AG10803 (cell line): ENCODE measurements at places on chromosomes 5 and 9.

DNA sequence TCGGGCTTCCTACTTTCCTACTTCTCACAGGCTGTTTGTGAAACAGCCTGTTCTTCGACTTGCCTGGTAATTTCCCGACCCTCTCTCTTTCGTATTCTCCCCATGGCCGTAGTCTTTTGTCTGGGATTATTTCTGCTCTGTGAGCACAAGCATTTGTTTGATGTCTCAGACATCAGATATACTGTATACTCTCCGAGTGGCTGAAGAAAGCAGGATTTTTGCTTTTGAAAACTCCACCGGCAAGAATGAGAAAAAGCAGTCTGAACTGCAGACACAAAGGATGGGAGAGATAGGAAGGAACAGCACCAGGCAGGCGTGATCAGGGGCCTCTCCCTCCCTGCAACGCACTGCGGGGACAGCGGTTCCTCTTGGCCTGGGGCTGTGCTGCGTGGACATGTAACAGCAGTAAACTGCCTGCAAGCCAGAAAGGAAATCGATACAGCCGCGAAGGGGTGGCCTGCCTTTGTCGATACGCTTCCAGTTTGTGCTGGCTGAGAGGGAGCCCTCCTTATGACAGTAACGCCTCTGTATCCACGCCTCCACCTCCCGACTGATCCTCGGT lies 313.9 kb upstream of the TLE4 start:
- no peak for DNase-seq

DNA sequence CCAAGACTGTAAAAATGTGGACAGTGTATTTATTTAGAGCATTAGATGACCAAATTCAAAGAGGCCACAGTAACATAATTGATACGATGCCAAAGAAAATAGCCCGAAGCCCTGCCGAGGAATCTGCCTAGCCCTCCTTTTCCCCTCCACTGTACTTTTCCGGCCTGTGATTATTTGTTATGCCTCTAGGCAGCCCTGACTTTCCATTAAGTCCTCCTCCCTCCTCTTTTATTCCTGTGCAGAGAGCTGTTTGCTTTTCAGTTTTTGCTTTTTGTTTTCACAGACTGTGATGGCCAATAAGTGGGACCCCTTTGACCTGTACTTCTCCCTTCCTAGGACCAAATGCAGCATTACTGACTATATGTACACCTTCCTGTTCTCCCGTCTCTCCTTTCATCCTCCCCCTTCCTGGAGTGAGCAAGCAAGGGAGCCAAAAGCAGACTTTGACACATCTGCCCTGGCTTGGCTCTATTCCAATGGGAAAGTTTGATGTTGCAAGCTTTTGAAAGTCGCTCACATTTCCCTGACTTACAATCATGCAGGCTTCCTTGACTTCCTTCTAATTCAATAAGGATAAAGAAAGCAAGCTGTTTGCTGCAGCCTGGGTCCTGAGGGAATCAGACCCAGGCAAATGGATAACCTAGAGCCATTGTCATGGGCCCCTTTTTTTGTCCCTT lies 76.1 kb downstream of the NREP start:
- peak; percentile 96 for DNase-seq

GRCh38 chr9:94159069-94159939 lies 75.0 kb downstream of the PTPDC1 start:
- peak; percentile 62 for DNase-seq

DNA sequence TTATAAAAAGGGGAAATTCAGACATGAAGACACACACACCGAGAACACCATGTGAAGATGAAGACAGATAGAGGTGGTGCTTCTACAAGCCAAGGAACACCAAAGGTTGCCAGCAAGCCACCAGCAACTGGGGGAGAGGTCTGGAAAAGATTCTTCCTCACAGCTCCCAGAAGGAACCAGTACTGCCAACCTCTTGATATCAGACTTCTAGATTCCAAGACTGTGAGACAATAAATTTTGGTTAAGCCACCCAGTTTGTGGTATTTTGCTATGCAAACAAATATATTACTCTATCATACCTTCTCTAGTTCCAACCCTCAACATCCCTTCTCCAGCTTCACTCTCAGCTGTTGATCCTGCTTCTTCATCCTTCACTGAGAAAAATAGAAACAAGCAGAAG lies 451.1 kb downstream of the EBF1 start:
- peak; percentile 66 for DNase-seq

GRCh38 chr5:36600917-36601527 lies 5.4 kb upstream of the SLC1A3 start:
- DNase-seq: no peak

DNA sequence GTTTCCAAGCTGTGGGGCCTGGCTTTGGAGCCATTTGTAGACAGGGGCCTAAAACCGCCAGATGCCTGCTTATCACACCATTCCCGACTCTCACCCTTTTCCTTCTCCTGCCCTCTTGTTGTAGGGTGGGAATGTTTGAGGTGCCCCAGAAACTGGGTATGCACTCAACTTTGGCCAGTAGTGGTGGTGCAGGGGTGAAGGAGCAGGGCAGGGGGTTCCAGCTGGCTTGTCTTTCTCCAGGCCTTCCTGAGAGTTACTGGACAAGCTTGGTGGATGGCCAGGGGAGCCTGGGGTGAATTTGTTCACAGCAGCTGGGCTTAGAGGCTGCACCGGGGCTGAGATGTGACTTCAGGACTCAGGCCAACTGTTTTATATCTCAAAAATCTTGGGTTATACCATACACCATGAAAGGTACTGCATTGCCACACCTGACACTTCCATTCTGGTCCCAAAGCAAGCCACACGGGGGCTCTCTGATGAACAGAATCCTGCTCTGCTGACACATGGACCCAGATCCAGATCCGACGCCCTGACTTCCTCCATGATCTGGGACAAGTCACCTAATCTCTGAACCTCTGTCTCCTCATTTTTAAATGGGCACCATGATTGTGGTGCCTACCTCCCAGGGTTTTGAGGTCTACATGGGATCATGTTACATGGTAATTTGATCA lies 62.1 kb downstream of the DAB2IP start:
- DNase-seq: no peak

- DNase-seq: no peak
These were observed 37.4 kb downstream of the HMGCR start for GRCh38 chr5:75374394-75374814.

DNA sequence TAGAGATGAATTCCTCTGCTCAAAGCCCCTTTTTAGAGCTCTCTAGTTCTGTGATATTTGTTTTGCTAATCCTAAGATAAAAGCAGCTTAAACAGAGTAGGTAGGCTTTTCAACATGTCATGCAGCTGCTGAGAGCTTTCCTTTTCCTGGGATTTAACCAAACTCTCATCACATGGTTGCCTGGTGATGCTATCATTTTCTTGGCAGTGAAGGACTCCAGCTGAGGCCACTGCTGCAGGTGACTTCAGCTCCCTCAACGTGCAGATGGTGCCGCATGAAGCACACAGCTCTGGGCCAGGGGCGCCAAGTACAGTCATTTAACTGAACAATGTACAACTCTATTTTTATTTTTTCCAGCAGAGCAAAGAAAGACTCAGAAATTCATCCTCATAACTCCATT lies 42.2 kb downstream of the SECISBP2 start:
- DNase-seq: no peak

DNA sequence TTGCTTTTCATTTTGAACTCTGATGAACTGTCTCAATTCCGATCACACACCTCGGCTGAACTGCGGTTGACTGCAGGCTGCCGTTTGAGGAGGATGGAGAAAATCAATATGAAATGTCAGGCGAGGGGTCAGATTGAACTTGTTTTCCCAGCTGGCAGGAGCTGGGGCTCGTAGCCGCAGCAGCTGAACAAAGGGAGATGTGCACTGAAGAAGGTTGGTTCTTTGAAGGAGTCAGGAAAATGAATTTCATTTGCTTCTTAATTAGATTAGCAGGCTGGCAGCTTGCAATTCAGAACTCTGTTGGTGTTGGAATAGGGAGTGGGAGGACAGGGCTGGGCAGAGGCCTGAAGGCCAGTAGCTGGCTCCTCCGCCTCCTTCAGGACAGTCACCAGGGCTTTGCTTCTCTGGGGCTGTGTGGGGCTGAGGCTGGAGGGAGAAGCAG lies 117.4 kb upstream of the GPR151 start:
- DNase-seq: no peak

DNA sequence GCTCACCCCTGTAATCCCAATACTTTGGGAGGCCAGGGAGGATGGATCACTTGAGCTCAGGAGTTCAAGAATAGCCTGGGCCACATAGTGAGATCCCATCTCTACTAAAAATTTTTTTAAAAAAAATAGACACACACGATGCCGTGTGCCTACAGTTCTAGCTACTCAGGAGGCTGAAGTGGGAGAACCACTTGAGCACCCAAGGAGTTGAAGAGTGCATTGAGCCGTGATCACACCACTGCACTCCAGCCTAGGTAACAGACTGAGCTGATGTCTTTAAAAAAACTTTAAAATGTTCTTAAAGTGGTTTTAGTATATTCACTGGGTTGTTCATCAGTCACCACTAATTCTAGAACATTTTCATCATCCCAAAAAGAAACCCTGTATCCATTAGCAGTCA lies 51.9 kb upstream of the RNF38 start:
- no peak for DNase-seq

- no peak for DNase-seq
These were observed 192.6 kb upstream of the IL12B start for GRCh38 chr5:159522841-159523240.

DNA sequence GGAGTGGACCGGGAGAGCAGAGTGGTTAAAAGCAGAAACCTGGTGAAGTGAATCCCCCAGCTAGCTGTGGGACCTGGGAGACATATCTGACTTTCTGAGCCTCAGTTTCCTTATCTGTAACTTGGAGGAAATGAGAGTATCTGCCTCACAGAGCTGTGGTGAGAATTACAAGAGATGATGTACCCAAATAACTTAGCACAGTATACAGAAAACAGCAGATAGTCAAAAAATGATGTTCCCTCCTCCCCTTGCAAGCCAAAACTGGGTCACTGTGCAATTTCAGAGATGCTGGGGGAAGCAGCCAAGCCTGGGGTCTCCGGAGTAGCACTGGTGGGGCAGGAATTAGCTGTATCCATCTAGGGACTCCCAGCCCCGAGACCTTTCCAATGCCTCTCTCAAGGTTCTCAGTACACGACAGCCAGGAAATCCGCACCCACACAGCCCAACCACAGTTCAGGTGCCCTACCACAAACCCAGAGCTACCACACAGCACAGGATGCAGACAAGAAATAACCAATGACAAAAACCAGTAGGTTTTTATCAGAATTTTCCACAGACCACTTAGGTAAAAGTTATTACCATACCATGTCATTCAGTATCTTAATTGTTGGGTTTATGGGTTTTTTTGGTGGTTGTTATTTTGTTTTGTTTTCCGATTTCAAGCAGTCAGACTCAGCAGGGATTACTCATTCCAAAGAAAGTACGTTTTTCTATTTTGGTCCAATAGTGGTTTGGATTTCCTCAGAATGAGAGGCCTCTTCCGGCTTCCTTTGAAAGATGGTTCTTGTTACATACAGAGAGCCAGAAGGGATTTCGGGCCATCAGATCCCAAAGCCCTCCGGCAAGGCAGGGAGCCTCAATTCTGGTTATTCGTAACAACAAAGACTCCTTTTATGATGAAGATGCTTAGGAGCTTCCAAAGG lies 4.9 kb upstream of the HRH2 start:
- no peak for DNase-seq

- peak; percentile 78 for DNase-seq
These were observed 52.7 kb upstream of the ERCC6L2 start for GRCh38 chr9:95822583-95823431.

GRCh38 chr5:36694351-36694750 lies 87.9 kb downstream of the SLC1A3 start:
- DNase-seq: no peak

DNA sequence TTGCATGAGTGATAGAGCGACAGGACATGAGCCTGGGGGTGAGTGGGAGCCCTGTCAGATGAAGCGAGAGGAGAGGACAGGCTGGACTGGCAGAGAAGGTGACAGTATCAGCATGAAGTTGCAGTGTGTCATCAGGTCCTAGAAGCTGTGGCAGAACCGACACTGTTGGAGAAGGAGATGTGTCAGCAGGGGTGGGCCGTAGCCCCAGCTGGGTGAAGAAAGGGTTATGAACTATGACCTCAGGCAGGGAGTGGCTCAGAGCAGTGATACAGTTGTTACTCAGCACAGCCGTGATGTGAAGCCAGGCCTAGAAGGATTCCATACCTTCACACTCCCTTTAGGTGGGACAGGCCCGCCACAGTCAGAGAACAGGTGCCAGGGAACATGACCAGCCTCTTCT lies 7.6 kb downstream of the PCYOX1L start:
- no peak for DNase-seq

DNA sequence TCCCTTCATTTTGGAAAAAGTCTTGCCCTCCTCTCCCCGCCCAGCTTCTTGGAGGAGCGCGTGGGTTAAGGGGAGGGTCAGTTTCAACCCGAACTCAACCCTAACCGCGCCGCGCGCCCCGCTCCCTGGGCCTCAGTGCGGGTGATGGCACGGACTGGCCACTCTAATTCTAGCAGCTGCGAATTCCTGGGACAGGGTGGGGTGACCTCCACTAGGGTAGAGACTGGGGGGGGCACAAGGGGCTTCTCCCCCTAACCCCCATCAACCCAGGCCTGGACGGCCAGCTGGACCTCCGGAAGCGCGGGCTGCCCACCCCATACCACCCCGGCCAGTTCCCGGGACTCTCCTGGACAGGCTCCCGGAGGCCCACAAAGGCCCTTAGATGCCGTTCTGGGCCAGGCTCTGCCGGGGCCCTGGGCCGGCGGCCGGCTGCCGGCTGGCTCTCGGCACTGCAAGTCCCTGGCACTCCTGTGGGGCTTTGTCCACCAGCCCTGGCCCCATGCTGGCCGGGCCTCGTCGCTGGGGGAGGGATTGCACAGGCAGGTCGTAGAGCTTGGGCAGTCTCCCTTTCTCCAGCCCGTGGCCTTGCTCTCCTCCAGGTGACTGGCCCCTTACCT lies 7.2 kb upstream of the PSD2 start:
- peak; percentile 20 for DNase-seq

DNA sequence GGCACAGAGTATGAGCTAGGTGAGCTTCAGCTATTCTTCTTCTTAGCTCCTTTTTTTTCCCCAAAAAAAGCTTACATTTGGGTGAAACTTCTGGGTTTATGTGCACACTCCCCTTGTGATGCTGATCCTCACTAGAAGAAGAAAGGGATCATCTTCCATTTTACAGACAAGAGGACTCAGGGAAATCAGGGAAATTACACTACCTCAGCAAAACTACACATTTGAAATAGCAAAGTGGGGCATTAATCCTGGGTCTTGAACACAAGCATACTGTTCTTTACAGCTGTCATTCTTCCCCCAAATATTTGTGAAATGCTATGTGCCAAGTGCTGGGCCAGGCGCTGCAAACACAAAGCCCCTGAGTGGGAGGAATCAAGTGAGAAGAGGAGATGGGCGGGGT lies 68.6 kb upstream of the NFIL3 start:
- no peak for DNase-seq

DNA sequence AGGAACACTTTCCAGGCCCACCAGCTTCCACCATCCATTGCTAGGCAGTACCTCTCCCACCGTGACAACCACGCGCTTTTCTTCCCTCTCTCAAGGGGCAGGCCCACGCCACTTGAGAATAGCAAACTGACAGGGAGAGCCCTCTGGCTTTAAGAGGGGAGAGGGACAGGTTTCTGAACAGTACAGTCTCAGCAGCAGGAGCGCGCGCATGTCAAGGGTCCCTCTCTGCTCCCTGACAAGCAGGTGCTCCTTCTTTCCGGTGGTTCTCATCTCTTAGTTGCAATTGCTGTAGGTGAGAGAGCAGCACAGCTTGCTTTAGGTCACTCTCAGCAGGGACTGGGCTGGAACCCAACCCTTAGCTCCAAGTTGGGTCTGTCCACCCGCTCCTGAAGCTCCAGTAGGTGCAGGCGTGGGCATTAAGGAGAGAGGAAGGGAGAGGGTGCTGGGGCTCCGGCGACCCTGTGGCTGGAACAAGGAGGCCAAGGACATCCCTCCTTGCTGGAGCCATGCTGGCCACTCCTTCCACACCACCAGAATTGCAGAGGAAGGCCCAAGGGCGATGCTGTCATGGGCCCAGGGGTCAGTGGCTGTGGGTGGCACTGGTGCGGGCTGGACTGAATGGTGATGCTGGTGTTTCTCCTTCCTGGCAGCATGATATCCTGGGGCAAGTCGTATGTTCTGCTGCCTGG lies 9.0 kb upstream of the PHF2 start:
- no peak for DNase-seq
